ENCODE measurements at places on chromosomes 6 and 20. TPM values are rescaled to one million over a fixed set of nuclear protein-coding genes. Genes with fewer than 3 reads are reported as not detected.

Gene VGLL2
- total RNA-seq: not detected

GRCh38 chr6:89215391-89215790 lies 1.8 kb downstream of the GABRR1 start:
- H3K4me3 ChIP-seq: no peak overlapping the region
- no peaks in the 10 kb centered on the region for H3K36me3 ChIP-seq
- peaks cover 54% of the 10 kb centered on the region for H3K4me1 ChIP-seq
- H3K27me3 ChIP-seq: peaks cover 10% of the 10 kb centered on the region
- no peak for DNase-seq

DNA sequence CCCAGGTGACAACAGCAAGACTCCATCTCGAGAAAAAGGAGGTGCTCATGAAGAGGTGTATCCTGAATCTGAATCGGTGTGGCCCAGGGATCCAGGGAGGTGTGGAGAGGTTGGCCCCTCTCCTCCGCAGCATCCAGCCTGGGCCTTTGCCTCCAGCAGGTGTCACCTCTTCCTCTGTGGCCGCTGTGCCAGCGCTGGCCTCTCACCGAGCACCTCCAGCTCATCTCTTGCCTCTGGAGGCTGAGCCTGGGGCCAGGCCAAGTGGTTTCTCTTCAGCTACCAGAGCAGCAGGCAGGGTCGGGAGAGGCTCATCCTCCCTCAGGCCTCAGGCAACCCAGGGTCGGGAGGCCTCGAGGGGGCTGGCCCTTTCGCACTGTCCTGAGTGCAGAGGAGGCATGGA lies 1.2 kb upstream of the COL20A1 start:
- no peak for DNase-seq
- H3K4me3 ChIP-seq: no peak overlapping the region
- H3K4me1 ChIP-seq: peaks cover 18% of the 10 kb centered on the region
- no peak overlapping the region for H3K27ac ChIP-seq

- no peak overlapping the region for H3K27ac ChIP-seq
- DNase-seq: no peak
- H3K4me1 ChIP-seq: no peaks in the 10 kb centered on the region
- H3K4me3 ChIP-seq: no peak overlapping the region
- no peaks in the 10 kb centered on the region for H3K36me3 ChIP-seq
- H3K27me3 ChIP-seq: no peaks in the 10 kb centered on the region
Observed at GRCh38 chr6:73984571-73985210, 288.7 kb downstream of the CD109 start.

DNA sequence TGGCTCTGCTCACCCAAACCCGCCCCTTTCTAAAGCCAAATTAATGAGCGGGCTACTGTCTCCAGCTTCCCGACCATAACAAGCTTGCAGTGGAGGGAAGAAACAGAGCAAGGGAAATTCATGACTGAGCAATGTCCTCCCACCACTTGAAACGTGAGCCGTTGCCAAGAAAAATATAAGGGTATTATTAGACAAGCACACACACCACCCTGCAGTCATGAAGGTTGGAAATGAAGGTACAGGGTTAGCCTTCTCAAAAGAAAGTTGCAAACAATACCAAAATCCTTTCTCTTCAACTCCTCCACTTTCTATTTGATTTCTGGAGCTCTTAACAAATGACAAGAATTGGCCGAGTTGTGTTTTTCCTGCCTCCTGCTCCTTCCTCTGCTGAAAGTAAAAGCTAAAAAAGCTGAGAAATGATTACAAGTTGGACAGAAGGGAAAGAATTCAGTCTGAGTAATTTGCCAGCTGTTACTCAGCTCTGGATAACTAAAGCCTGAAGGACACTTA lies 151.1 kb upstream of the B3GAT2 start:
- peaks cover 23% of the 10 kb centered on the region for H3K4me1 ChIP-seq
- H3K27me3 ChIP-seq: no peaks in the 10 kb centered on the region
- H3K36me3 ChIP-seq: no peaks in the 10 kb centered on the region
- no peak overlapping the region for H3K27ac ChIP-seq

DNA sequence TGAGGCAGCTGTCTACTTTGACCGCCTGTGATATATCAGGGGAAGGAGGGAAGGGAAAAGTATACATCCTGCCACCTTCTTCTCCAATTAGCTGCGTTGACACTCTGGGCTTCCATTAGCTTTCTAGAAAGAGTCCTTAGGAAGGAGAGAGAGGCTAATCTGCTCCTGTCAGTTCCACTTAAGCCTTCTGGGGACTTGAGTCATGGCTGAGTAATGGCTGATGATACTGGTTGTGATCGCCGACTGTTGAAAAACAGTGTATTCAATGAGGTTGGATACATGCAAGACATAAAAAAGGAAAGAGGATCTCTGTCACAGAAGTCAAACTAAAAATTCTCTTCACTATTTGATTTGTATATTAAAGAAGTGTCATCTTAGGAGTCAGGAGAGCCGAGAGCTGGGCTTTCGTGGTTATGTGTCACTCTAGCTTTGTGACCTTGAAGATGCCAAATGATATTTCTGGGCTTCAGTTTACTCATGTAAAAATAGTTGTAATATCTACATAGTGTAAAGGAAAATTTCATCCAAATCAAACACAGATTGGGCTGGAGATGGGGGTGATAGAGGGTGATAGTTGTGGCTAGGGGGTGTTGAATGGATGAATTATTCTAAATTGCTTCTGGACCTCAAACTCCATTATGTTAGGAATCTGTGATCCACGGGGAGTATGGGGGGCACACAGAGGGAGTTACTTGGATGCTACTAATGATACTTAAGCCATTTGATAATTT lies 189.0 kb downstream of the UST start:
- peak overlapping the region; percentile 4 for H3K27ac ChIP-seq
- H3K27me3 ChIP-seq: no peaks in the 10 kb centered on the region
- H3K4me1 ChIP-seq: peaks cover 32% of the 10 kb centered on the region
- DNase-seq: no peak
- no peaks in the 10 kb centered on the region for H3K36me3 ChIP-seq

DNA sequence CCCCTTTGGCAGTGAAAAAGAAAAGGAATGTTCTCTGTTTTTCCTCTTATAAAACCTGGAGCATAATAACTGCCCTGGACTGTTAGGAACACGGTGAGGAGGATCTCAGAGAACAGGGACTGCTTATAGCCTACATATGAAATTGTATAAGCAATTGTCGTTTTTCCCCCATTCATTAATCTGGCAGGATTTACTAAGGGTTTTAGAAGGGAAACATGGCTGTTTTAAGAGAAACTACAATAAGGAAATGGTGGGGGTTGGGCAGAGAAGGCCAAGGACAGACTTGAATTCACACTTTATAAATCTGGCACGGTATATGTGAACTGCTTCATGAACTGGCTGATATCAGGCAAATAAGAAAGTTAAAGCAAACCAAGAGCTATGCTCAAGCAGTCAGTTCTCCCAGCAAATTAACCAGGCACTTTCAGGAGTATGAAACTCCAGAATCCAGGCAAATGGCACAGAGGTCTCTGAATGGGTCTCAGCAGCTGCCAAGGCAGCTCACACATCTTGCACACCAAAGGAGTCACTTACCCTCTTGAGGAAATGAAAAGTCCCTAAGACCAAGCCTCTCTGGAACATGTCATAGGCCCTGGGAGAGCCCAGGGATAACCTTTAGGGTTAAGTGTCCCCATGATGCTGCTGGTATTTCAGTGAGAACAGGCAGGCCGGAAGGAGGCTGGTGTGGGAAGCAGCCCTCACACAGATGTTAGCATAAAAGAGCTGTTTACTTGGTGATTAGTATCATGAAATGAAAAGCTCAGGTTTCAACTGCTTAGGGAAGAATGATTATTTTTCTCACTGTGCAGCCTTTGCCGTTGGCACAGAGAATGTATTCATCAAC lies 260.5 kb upstream of the MARCKS start:
- no peaks in the 10 kb centered on the region for H3K27me3 ChIP-seq
- H3K36me3 ChIP-seq: peaks cover 10% of the 10 kb centered on the region
- DNase-seq: no peak
- H3K4me3 ChIP-seq: no peak overlapping the region
- peaks cover 33% of the 10 kb centered on the region for H3K4me1 ChIP-seq
- peak overlapping the region; percentile 51 for H3K27ac ChIP-seq

DNA sequence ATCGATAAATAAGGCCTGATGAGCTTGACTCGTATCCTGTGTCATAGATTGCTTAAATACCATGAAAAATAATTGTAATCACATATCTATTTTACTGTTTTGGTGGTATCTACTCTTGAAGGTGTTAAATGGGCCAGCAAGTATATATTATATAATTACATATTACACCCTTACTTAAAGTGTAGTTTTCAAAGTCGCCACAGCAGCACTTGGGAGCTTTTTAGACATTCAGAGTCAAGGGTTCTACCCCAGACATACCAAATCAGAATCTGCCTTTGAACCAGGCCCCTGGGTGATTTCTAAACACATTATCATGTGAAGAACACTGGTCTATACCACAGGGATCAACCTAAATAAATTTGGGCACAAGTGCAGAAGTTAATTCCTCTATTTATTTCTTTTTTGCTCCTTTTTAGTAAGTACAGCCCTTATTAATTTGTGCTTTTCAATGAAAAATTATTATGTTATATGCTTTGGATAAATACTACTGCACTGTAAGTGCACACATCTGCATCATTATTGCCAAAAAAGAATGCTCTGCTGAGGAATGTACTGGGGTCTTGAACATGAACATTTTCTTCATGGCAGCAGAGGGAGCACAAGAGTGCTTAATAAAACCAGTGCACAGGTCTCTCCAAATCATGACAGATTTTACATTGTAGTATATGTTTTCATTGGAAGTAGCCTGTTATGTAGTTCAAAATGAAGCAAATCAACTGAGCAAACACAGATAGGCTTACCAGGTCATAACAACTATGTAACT lies 3.1 kb upstream of the ATXN1 start:
- DNase-seq: no peak
- no peak overlapping the region for H3K4me3 ChIP-seq
- H3K4me1 ChIP-seq: peaks cover 16% of the 10 kb centered on the region
- H3K27ac ChIP-seq: no peak overlapping the region
- no peaks in the 10 kb centered on the region for H3K36me3 ChIP-seq

GRCh38 chr6:39206250-39206721 lies 23.0 kb downstream of the KCNK5 start:
- no peak for DNase-seq
- H3K36me3 ChIP-seq: peaks cover 7% of the 10 kb centered on the region
- peak overlapping the region; percentile 91 for H3K27ac ChIP-seq
- no peak overlapping the region for H3K4me3 ChIP-seq

DNA sequence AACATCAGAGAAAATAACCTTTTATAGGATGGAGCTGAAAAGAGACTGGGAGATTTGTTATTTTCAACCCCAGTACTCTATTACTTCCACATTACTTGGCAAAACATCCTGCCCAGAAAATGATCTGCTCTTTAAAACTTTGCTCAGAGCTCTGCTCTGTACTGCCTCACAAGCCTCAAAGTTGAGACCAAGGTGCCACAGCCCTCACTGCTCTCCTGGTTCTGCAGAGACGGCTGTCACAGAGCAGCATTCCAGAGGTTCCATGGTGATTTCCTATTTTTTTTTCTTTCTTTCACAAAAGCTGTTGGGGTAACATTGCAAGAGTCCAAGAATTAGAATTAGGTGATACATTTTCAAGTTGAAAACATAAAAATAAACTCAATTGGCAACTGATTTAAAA lies 155.2 kb downstream of the UBE3D start:
- H3K36me3 ChIP-seq: no peaks in the 10 kb centered on the region
- peaks cover 2% of the 10 kb centered on the region for H3K4me1 ChIP-seq
- H3K27ac ChIP-seq: no peak overlapping the region
- H3K4me3 ChIP-seq: no peak overlapping the region

- H3K27ac ChIP-seq: peak overlapping the region; percentile 99
- peaks cover 8% of the 10 kb centered on the region for H3K36me3 ChIP-seq
- H3K27me3 ChIP-seq: peaks cover 2% of the 10 kb centered on the region
- peak overlapping the region; percentile 96 for H3K4me3 ChIP-seq
- H3K4me1 ChIP-seq: peaks cover 42% of the 10 kb centered on the region
- DNase-seq: no peak
Observed at GRCh38 chr20:31604567-31605030, 490 bp upstream of the ID1 start.
